ENCODE measurements at places on chromosomes 6 and 20.
A peak's percentile ranks its signal among the peaks of the same experiment; 100 is the strongest.

GRCh38 chr6:165728216-165728615, 65.2 kb upstream of the PDE10A start:
- DNase-seq = no peak

- DNase-seq = no peak
These were observed 5.9 kb downstream of the RNF146 start for GRCh38 chr6:127272576-127272975.

DNA sequence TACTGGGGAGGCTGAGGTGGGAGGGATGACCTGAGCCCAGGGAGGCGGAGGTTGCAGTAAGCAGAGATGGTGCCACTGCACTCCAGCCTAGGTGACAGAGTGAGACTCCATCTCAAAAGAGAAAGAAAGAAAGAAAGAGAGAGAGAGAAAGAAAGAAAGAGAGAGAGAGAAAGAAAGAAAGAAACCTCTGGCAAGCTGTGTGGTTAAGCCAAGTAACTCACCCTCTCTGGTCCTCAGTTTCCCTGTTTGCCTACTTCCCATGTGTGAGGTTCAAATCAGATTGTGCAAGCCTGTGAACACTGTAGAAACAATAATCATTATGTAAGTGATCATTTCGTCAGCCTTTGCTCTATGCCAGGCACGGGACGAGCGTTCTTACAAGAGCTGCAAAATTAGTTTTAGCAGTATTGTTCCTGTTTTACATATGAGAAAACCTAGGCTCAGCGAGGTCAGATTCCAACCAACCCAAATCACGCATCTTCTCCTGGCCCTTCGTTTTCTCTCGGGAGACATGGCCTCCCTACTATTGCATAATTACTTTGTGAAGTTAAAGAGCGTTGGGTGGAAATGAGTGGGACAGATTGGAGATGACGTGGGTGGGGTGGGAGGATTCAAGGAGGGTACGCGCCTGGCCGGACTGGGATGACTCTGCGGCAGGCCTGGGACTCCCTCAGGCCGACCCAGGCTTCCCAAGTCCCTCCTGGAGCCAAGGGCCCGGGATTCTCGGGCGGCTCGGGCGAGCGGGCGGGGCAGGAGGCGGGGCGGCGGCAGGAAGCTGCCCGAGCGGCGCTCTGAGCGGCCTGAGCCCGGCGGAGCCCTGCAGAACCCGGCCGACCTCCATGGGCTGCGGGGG, at the start of gene SNX21:
Gene SNX21 (plus strand): TSS at position 770 of the 853 bp plus-strand sequence. CDS start 121 bp downstream, outside the sequence.
- peak; percentile 59 for DNase-seq

- no peak for DNase-seq
These were observed 675.9 kb upstream of the CITED2 start for GRCh38 chr6:140050101-140050995.

Data from progenitor cell of endocrine pancreas (in vitro differentiated cells).